Left renal cortex interstitium (tissue), 4 donors: ENCODE measurements at places on chromosomes 3 and 15. TPM values are rescaled to one million over a fixed set of nuclear protein-coding genes. Genes with fewer than 3 reads are reported as not detected.

- DNase-seq, result no peak
Measured at GRCh38 chr3:62057339-62058047, 315.9 kb downstream of the FEZF2 start.

DNA sequence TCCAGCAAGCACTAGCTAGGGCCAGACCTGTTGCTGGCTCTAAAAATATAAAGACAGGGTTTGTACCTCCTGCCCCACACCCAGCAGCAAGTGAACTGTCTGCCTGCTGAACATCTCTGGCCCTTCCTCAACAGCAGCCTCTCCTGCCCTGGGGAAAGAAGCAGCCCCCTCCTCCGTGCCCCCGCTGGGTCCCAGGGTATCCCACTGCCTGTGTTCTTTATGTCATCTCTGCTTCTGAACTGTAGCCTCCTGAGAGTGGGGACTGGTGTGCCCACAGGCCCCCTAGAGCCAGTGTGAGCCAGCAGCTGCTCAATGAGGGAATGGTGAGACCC, 54.5 kb downstream of the ACAD9 start:
- DNase-seq, result no peak

- no peak for DNase-seq
Measured at GRCh38 chr3:51946796-51947195, 4.6 kb downstream of the PARP3 start.

GRCh38 chr3:185760088-185760487, 64.8 kb downstream of the IGF2BP2 start:
- DNase-seq, result no peak

- no peak for DNase-seq
Measured at GRCh38 chr15:41546851-41547786, 3.1 kb upstream of the RPAP1 start.

STAC gene
- polyA plus RNA-seq, result 8.6 TPM

TM4SF18 gene
- polyA plus RNA-seq, result 20.9 TPM

SERINC4 gene
- polyA plus RNA-seq, result 0.66 TPM

GABRR3 gene
- not detected for polyA plus RNA-seq

HYAL3 gene
- polyA plus RNA-seq, result 2.8 TPM

SLC22A14 gene
- 0.21 TPM for polyA plus RNA-seq
